Activated T-cell treated with anti-CD3 and anti-CD28 coated beads, Interleukin-2, amount 50 U/mL, for 48 hours (primary cell): ENCODE measurements at places on chromosomes 1 and 21.

- no peak for DNase-seq
These were observed 44.3 kb downstream of the KIFAP3 start for GRCh38 chr1:170030212-170030611.

- no peak for DNase-seq
These were observed 6.1 kb upstream of the GATAD2B start for GRCh38 chr1:153928791-153929341.

GRCh38 chr1:117932576-117932975 lies 3.0 kb downstream of the WDR3 start:
- no peak for DNase-seq

DNA sequence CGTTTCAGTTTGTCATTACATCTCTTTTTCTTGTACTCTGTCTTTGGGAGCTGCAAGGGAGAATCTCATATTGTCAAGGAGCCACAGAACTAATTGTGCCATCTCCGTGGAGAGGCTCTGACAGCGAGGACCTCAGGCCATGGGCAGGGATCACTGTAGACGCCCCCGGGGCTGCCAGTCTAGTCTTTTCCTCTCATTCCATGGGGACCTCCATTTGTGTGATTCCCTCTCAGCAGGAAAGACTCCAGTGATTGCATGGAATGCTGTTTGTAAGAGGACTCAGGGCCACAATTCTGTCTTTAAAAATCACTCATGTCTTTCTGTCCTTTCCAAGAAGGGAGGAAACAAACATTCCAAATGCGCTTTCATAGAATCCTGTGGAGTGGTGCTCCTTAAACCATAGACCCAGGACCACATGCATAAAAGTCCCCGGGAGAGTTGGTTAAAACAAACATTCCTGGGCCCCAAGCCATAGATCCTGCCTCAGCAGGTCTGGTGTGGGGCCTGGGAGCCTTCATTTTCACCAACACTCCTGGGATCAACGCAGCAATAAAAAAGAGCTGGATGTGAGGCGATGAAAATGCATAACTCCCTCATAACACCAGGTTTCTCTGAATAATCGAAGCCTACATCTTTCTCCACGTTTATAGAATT lies 104.5 kb downstream of the ZP4 start:
- no peak for DNase-seq
